NCI-H774 (cell line): ENCODE measurements at places on chromosomes 5 and 9.

DNA sequence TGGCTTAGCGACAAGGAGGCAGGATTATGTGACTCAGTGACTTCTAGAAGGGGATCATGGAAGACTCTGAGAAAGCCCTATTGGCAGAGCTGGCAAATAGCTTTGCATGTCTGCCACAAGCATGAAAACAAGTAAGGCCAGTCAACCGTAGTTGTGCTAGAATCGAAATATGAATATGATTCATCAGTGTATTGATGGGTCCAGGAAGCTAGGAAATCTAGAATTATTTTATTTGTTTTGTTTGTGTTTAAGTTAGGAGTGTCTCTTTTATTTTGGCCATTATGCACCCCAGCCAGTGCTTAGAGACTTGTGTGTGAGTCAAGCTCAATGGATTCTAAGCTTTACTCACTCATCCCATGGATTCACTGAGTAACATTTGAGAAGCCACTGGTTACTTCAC, 3.8 kb upstream of the ITGA2 start:
- DNase-seq: no peak

- DNase-seq: no peak
Observed at GRCh38 chr5:74631081-74631953, 9.2 kb downstream of the ENC1 start.

- DNase-seq: no peak
Observed at GRCh38 chr9:78562021-78562420, 265.1 kb downstream of the PSAT1 start.

- DNase-seq: no peak
Observed at GRCh38 chr9:7316166-7316795, 483.3 kb downstream of the DMAC1 start.

- DNase-seq: peak; percentile 77
Observed at GRCh38 chr9:136764301-136764891, at the start of gene LCN15. TSS of gene LCN15 (minus strand) at chr9:136764518. CDS start at chr9:136764488, 30 bp downstream.

DNA sequence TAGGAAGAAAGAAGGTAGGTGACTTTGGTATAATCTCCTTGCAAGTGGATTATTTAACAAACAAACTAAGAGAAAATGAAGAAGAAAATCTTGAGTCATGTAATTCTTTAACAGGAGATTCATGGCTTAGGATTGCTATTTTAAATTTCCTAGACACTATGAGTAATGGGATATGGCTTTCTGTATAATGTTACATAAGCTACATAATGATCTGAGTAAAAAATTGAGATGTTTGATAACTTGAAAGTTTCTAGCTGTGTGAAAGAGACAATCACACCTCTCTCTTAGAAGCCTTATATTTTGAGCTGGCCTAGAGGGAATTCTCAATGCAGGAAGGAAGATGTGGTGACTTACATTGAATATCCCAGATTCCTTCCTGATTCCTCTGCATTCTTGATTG, 92.5 kb downstream of the CDH9 start:
- no peak for DNase-seq

GRCh38 chr5:74521401-74521800, 119.1 kb downstream of the ENC1 start:
- DNase-seq: no peak

DNA sequence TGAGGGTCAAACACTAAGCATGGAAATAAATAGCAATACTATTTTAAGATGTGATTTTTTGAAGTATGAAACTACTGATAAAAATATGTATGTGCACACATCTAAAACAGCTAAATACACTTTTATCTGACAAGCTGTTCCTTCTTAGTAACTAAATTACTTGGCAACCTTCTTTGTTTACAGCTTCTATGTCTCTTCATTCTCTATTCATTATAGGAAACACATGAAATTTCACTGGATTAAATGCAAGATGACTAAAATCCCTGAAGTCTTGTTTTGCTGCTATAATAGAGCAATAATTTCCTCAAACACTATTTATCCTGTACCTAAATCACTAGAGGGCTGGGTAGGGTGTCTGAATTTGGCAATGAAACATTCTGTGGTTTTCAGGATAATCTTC, 11.7 kb downstream of the RICTOR start:
- no peak for DNase-seq

DNA sequence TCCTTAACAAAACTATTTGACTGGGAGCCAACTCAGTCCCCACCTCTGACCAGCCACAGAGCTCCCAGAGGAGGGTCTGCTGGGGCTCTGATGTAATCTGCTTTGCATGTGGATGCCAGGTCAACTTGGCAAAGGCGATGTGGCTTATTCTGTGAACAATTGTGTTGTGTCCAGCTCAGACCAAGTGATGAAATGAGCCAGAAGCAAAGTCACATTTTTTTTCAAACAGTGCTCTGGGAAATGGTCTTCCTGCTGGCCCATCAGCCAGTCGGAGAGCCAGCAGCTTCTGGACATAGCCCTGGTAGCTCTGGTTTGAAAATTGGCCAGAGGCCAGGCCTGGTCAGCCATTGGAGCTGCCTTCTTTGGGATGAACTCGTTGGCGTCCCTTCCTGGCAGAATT, 86.5 kb downstream of the ANGPTL2 start:
- DNase-seq: no peak

GRCh38 chr9:36911601-36912412, 122.3 kb downstream of the PAX5 start:
- DNase-seq: no peak

DNA sequence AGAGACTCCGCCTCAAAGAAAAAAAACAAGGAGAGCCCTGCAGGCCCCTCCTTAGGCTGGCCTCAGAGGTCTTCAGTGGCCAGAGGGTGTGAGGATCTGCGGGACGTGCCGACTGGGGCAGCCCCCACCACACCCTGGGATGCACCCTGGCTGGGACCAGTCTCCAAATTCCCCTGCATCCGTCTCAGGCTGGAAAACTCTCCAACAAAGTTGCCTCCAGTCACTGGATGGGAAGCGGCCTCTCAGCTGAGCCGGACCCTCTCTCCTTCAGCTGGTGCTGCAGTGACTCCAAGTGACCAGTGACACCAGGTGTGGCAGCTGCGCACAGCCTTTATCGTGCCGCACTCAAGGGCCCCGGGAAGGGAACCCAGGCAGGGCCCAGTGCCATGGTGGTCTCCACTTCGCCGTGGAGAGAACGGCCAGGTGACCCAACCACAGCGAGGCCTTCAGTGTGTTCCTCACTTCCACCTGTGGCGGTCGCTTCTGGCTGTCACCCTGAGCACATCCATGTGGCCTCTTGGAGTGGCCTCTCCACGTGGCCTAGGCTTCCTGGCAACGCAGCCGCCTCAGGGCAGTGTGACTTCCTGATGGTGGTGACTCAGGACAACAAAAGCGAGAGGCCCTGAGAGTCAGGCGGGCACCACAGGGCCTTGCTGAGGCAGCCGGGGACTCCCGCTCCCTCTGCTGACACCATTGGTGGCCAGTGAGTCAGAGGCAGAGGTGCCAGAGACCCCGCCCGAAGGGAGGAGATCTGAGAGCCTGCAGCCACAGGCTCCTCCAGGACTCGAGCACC, 19.3 kb upstream of the CAMSAP1 start:
- no peak for DNase-seq

- DNase-seq: no peak
Observed at GRCh38 chr9:134898319-134898718, 17.7 kb downstream of the FCN2 start.

DNA sequence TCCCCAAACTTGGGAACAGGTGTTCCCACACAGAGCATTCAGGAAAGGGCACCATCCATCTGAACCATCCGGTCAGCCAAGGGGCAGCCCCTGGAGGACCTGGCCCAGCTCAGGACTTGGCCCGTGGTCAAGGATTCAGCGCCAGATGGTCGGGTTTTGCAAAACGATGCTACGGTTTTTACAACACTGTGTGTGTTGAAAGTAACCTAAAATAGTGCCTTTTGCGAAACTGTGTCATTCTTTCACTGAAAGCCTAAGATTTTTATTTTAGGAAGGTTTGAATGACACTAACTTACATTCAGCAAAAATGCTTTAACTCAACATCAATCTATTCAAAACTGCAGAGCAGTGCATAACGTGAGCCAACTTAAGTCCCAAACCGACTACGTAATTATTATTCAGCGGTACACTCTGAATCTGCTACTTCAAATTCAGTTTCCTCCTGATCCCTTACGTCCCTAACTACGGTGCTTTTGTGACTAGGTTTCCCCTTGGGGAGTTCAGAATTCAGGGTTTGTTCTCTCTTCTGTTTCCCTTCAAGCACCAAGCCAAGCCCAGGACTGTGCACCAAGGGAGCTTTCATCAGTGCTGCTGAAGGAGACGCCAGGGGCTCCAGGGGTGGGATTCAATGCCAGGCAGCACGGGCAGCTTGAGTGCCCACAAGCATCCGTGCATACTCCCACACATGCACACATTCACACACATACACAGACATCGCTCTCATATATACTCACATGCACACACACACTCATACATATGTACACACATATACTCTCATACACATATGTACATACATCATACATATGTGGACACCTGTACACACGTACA, 25.8 kb downstream of the LPCAT1 start:
- DNase-seq: no peak

GRCh38 chr9:110220809-110221208, 12.8 kb upstream of the C9orf152 start:
- DNase-seq: no peak

GRCh38 chr5:81305785-81306184, 4.4 kb downstream of the ZCCHC9 start:
- no peak for DNase-seq

DNA sequence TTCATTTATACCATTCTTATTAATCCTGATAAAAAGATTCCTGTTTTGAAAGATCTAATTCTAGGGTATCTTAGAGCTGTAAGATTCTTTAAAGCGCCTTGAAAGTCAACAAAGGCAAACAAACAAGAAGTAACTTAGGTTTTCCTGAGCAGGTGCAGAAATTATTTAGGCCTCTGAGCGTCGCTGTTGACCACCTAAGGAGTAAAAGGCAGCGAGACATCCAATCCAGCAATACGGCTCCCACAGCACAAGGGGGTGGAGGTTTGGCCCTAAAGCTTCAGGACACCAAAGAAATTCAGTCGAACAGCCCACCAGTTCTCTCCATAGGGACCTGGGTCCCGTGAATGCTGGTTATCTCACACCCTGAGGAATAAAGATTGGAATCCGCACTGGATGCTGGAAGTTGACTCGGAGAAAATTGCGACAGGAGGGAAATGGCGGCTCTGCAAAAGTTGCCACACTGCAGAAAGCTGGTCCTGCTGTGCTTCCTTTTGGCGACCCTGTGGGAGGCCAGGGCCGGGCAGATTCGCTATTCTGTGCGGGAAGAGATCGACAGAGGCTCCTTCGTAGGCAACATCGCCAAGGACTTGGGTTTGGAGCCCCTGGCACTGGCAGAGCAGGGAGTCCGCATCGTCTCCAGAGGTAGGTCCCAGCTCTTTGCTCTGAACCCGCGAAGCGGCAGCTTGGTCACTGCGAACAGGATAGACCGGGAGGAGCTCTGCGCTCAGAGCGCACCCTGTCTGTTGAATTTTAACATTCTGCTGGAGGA, at the start of gene PCDHGA2:
Gene PCDHGA2 (plus strand): TSS at position 223 of the 769 bp plus-strand sequence.
- no peak for DNase-seq

DNA sequence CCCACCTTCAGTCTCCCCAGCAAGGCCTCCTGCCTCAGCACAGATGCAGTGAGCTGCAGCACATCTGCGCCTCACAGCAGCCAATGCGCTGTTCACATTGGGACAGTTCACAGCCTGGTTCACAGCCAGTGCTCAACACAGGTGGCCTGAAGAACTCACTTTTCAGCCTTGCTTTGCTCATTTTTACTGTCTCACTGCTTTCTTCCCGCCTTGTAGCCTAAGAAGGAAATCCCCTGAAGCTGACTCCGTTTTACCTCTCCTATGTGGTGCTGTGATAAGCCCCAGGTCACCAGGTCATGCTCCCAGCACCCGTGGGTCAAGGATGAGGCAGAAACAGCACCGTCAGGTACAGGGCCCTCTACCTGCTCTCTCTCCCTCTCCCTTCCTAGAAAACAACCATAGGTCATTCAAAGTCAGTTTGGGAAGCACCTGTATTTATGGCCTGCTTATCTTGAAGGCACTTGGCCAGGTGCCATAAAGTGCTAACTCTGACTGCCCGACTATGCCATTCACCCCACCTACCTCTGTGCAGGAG, 1.1 kb downstream of the GCNT4 start:
- no peak for DNase-seq

- DNase-seq: peak; percentile 59
Observed at GRCh38 chr5:32709750-32710549, 1.2 kb upstream of the NPR3 start.

DNA sequence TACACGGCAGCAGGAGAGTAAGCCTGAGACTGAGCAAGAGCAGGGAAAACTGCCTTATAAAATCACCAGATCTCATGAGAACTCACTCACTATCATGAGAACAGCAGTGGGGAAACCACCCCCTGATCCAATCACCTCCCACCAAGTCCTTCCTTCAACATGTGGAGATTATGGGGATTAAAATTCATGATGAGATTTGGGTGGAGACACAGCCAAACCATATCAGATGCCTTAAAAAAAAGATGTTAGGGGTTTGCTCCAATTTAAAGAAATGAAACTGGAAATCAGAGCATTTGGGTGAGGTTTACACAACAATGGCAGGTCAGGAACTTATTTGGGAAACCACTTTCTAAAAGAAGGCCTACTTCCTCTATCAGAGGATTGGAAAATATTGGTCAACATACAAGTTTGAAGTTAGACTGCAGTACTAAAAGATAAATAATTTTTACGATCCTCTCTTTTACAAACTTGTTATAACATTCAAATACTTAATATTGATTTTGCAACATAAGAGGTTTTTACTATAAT, 105.1 kb downstream of the FBN2 start:
- DNase-seq: no peak

DNA sequence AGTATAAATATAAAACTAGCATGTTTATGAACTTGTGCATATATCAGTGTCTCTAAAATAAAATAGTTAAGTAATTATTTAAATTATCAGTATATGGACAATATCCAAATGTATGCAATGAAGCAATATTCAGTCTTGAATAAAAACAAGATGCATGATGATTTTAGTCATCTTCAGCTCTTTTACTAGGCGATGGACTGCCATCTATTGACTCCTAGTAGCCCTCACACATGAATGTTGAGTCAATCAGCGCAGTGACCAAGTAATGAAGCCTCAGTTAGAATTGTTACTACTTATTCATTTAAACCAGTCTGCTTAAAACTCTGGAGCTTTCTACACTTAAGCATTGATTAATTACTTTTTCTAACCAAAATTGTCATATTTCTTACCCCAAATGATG, 92.9 kb upstream of the GRHPR start:
- no peak for DNase-seq
